T-helper 17 cell (primary cell): ENCODE measurements at places on chromosomes 3 and 15.

DNA sequence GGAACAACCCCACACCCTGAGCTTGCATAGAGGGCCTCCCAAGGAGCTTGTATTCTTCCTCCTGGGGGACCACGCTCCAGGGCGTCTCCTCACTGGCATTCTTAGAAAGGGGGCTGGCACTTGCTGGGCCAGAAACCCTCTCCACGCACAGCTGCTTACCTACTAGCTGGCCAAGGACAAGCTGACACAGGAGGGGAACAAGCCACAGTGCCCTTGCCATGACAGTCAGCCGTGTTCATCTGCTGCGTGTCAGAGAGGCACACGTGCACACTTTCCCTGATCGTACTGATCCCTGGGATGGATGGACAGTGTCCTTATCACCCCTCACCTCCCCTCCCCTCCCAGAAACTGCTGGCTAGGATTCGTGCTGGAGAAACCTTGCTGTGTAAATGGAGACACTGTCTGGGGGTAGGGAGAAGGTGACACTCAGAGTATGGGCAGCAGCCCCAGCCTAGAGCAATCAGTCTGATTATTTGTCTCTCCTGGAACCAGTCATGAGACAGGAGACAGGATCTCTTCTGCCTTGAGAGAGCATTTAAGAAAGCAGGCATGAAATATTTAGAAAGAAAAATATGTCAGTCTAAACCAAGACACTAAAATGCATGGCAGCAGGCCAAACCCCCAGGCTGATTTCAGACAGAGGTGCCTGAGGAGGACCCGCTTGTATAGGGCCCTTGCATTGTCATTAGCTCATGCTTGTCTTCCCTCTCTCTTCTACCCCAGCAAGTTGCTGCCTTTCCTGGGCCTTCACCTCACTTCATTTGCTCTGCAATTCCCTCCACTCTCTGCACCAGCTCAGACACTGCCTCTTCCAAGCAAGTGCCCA lies 311.8 kb upstream of the TRIM42 start:
- no peak for DNase-seq

GRCh38 chr3:102026656-102027055 lies 177.3 kb downstream of the NFKBIZ start:
- no peak for DNase-seq

- DNase-seq = no peak
Observed at GRCh38 chr15:50970524-50970923, 62.0 kb downstream of the AP4E1 start.

DNA sequence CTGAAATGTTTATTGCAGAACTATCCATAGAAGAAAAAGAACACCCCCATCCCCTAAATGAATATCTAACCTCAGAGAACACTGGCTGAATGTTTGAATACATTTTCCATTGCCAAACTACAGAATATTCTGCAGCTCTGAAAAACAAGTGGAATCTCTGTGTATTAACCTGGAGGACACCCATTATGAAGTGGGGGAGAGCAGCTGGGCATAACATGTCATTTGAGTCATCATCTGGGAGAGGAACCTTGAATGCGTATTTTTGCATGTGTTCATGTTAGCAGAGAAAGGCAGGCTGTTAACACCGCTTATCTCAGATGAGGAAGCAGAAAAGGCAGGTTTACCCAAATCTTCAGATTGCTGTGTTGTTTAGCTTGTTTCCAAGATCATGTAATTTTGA lies 31.5 kb downstream of the ESYT3 start:
- DNase-seq = no peak

DNA sequence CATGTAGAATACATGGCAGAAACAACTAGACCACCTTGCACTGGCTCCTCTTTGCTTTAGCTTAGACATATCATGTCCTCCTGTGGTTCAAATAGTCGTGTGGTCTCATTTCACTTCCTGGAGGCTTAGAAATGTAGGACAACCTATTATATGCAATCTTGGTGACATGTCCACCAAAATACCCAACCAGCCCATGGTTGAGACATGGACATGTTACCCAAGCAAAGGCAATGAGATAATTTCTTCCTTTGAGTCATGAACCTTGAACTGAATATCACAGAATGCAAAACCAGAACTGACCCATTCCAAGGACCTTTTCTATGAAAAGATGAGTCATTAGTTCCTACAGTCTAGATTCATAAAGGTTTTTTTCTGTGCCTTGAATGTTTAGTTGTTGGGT lies 309.0 kb upstream of the MDFIC2 start:
- DNase-seq = no peak

DNA sequence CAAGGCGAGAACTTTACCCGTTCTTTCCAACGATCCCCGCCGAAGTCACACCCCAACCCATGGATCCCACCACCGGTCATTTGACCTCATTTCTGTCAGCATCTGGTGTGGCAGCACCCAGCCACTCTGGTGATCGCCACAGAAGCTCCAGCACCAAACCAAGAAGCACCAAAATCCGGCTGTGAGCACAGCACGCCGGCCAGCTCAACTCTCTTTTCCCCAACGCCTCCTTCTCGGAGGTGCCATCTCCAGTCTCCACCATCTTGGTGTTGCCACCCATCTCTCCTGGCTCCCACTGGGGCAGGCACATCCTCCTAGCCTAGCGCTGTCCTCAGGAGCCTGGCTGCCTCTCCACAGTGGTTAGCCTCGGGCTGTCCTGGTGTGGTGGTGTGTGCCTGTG lies 6.5 kb downstream of the MUC4 start:
- no peak for DNase-seq

DNA sequence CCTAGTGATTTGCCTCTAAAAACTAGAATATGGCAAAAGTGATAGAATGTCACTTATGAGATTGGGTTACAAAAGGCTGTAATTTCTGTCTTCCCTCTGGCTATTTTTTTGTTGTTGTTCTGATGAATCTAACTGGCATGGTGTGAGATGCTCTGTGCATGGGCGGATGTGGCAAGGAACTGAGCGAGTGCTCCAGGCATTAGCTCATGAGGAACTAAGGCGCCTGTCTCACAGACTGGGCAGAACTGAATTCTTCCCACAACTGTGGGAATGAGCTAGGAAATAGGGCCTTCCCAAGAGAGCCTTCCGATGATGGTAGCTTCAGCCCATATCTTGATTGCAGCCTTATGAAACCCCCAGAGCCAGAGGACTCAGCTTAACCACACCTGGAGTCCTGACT lies 222.5 kb downstream of the NR2F2 start:
- DNase-seq = no peak

DNA sequence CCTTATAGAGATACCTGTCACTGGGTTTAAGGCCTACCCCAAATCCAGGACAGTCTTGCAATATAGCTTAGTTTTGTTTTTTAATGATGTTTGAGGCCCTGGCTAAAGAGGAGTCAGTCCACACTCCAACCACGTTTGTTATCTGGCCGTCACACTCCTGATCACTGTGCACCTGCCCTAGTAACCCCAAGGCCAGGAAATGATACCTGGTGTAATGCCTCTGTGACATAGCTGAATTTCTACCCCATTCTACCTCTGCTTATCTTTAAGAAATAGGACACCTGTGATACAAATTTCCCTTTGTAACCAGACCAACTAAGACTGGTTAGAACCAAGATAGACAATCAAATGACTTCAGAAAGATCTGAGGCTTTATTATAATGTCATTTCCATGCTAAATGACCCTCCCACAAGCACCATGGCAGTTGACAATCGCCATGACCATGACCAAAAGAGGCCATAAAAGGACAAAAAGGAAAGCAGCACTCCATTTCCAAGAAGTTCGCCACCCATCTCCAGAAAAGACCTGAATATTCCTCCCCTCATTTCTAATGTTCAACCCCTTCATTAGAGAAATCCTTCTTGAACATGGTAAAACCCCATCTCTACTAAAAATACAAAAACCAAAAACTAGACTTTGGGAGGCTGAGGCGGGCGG lies 4.8 kb upstream of the RTP3 start:
- DNase-seq = no peak

DNA sequence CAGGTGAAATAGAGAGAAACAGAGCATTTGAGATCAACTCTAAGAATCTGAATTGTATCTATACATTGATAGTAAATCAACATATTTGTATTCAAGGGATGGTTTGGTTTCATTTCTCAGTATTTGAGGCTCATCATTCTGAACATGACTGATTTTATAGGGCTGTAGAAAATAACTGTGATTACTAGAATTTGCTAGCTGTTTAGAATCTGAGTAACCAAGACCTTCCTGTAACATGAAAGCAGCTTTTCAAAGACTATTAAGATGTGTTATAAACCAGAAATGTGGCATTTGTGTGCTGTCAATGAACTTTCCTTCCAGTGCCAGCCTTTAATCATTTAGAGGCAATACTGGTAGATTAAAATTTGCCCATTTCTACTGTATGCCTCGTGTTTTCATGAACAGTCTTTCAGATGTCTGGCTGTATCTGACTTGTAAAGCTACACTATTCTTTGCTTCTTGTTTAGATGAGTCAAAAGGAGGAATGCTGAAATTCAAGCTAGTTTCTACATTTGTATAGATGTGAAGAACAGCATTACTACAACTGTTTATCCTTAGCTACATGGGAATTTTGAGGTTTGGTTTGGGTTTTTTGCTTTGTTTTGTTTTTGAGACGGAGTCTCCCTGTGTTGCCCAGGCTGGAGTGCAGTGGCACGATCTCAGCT lies 137.3 kb upstream of the BHLHE40 start:
- DNase-seq = no peak
